Stimulated activated CD8-positive, alpha-beta memory T cell treated with anti-CD3 and anti-CD28 coated beads, Interleukin-15, amount 100 ng/mL, for 24 hours (primary cell): ENCODE measurements at places on chromosomes 4 and X.

DNA sequence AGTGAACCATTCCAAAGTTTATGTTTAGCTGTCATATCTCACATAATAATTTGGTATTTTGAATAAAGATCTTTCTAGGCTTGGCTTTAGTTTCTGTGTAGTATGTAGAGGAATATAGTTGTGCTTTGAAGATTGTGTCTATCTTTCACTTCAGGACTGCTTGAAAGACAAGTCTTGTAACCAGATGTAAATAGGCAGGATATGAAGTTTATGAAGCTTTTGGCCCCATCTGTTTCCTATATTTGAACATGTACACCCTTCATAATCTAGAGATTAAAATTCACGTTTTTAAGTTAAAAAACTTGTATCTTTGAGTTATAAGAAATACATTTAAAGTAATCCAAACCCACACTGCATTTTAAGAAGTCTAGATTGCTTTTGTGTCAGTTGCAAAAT is 11.7 kb upstream of the FREM3 start:
- DNase-seq = no peak

GRCh38 chr4:130632731-130633604 is 1537.0 kb downstream of the C4orf33 start:
- no peak for DNase-seq

- no peak for DNase-seq
Observed at GRCh38 chrX:129771266-129771995, 8.3 kb upstream of the SASH3 start.

- DNase-seq = no peak
Observed at GRCh38 chr4:111475001-111475400, 670.3 kb upstream of the FAM241A start.

DNA sequence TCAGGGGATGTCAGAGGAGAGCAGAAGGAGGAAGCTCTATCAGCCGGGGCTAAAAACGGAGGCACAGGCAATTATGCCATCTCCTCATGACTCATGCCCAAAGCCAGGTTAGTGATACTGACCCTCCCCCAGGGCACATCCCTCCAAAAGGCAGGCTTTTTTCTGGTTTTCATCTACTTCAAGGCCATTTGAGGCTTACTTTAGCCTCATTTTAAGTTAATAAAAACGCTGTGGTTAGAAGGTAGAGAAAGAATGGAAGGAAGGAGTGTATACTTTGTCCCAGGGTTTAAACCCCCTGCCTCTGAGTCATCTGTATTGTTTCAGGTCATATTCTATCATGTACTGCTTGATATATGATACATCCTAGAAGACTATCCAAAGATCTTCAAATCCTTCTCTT is 89.7 kb upstream of the NDP start:
- DNase-seq = no peak

GRCh38 chrX:34365471-34365870 is 233.4 kb upstream of the FAM47A start:
- DNase-seq = no peak
